Stimulated activated CD4-positive, alpha-beta T cell treated with anti-CD3 and anti-CD28 coated beads, Interleukin-15, amount 100 ng/mL, for 24 hours (primary cell): ENCODE measurements at places on chromosomes 6 and 20.

DNA sequence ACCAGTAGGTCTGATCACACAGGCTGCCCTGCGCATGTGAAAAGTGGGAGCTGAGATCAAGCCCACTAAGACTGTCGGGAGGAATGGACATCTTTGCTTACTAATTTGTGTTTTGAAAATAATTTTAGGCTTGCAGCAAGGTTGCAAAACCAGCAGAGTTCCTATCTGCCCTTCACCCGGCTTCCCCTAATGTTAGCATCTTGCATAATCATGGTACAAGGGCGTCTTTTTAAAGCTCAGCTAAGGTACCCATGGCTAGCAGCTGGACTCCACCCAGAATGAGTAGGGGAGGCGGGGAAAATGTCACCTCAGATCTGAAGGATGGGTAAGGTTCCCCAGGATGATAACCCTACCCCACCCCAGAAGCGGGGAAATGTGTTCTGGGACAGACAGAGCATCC is 25.3 kb upstream of the BMP7 start:
- DNase-seq, result no peak

DNA sequence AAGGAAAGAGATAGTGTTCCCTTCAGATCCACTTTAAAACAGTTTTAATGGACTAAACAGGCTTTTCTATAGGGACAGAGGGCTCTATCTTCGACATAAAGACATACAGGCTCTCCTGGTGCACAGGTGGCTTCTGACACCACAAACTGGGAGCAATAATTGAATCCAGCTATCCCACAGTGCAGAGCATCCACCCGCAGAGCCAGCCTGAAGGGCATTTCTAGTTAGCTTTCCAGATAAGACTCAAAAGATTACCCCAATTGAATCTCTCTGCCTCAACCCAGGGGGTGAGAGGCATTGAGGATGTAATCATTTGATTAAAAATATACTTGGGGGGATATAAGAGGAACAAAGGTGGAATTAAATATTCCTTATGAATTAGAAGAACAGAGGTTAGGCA is 64.8 kb upstream of the BEND3 start:
- no peak for DNase-seq

DNA sequence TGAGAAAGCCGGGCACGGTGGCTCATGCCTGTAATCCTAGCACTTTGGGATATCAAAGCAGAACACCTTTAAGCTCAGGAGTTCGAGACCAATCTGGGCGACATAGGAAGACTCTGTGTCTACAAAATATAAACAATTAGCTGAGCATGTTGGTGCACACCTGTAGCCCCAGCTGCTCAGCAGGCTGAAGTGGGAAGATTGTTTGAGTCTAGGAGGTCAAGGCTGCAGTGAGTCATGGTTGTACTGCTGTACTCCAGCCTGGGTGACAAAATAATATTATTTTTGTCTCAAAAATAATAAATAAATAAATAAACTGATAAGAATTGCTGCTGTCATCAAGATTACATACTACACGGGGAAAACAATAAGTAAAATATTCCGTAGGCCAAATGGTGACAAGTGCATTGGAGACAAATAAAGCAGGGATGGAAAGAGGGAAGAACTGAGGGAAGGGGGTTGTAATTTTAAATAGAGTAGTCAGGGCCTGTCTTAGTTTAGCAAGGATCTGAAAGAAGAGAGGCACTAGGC is 14.0 kb upstream of the TOP1 start:
- DNase-seq, result no peak

GRCh38 chr6:290111-290922 is 2.0 kb upstream of the DUSP22 start:
- DNase-seq, result no peak

GRCh38 chr6:142276256-142276655 is 25.6 kb upstream of the ADGRG6 start:
- DNase-seq, result no peak

- no peak for DNase-seq
Observed at GRCh38 chr6:142026471-142026870, 106.3 kb upstream of the GJE1 start.

- no peak for DNase-seq
Observed at GRCh38 chr20:48262466-48262865, 477.2 kb upstream of the SULF2 start.

DNA sequence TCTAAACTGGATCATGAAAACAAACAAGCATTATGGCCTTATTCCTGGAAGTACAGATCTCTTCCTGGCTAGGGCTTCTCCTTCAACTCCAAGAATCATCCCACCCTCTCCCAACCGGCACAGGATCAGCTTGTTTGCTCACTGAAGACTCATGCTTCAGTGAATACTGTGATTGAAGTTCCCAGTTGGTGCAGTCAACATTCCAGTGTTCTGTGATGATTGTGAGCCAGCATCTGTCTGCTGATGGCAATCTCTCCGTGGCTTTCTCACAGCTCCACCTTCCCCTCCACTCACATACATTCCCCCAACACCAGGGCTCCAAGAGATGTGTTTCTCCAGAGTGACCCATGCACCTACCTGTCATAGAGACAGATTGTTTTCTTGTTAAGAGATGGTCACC is 421.3 kb upstream of the BTBD3 start:
- no peak for DNase-seq

DNA sequence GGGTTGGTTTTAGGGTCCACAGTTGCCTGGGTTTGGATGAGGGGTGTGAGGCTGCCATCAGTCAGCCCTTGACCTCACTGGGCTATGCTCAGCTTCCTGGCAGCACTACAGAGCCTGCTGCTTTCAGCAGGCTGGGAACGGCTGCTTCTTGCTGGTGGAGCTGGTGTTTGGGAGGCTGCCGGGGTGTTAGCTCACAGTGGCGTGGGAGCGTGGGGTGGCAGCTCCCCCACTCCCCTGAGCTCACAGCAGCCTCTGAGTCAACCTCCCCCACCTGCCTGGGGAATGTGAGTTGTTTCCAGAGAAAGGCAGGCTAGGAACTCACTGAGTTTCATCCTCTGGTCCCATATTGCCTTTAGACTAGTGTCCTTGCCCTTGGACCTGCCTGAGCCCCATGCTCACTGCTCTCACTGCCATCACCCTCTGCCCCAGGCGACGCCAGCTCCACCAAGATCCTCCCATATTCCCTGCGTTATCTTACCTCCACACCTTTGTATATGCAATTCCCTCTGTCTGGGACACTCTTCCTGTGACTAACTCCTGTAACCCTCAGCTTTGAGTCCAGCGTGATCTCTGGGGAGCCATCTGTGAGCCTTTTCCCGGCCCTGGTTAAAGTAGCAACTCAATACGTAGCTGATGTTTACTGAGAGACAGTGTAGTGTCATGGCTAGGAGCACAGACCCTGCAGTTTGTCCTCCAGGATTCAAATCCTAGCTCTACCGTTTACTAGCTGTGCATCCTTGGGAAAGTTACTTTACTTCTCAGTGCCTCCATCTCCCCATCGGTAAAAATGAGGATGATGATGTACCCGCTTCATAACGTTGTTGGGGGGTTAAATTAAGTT is 34.8 kb downstream of the PPP1R16B start:
- DNase-seq, result peak; percentile 69

DNA sequence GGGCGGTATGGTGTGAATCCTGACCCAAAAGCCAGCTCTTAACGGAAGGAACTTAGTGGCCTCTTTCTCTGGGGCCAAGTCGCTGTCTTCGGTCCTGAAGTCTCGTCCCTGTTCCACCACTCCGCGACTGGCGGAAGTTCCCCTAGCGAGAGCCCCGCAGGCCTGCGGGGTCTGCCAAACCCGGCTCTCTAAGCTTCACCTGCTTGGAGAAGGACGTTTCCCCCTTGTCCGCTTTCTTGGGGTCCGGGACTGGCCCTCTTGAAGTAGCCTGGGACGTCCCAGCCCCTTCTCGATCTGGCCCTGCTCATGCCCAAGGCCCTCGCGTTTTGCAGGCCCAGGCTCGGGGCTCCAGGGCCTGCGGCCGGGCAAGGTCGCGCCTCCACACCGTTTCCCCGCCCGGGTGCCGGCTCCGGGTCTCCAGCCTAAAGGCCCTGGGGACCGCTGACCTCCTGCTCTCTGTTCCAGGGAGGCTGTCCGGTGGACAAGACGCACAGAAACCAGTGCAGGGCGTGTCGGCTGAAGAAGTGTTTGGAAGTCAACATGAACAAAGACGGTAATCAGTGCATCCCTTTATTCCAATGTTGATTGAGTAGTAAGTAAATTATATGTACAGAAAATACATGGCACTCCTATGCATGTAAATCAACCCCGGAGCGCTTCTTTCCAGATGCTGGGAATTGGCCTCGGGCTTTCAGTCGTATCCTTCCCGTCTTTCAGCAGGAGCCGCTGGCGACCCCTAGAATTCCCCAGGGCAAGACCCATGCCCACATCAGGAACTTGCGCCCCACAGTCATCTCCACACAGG is 8.8 kb downstream of the NR2E1 start:
- peak; percentile 49 for DNase-seq

DNA sequence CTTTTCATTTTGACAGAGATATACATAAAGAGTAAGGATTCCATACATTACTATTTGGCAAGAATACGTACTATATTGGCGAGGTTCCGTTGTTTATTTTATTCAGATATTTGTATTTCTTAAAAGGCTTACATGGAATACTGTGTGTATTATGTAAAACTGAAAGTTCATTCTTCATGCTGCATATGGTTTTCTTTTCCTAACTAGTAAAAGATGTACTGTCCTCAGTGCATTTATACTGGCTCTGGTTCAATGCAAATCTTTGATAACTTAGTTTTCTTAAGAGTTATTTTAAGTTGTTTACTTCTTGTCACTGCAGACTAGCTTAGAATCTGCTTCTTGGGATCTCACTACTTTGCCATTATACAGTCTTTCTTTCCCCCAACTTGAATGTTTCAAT is 42.0 kb downstream of the ADGRB3 start:
- DNase-seq, result no peak

- DNase-seq, result peak; percentile 48
Observed at GRCh38 chr20:50283922-50284810, 93.5 kb downstream of the CEBPB start.
